ENCODE measurements at places on chromosomes 3 and 15.

DNA sequence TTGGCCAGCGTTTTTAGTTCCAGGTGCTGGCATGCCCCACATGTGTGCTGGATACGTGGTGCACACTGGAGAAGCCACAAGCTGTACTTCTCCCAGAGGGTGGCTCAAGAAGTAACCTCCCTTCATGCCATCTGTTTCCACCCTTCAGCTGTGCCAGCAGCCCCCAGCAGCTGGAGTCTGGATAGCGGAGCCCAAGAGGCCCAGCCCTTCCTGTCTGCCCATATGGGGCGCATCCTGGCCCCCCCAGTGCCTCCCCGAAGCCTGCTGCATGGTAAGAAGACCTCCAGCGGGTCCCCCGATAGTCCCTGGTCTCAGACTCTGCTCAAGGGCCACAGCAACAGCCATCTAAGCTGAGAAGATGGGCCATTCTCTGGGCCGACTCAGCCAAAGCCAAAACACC is 5.8 kb upstream of the MANF start:
- DNase-seq: no peak

- no peak for DNase-seq
Measured at GRCh38 chr3:38210141-38210757, 44.9 kb downstream of the OXSR1 start.

DNA sequence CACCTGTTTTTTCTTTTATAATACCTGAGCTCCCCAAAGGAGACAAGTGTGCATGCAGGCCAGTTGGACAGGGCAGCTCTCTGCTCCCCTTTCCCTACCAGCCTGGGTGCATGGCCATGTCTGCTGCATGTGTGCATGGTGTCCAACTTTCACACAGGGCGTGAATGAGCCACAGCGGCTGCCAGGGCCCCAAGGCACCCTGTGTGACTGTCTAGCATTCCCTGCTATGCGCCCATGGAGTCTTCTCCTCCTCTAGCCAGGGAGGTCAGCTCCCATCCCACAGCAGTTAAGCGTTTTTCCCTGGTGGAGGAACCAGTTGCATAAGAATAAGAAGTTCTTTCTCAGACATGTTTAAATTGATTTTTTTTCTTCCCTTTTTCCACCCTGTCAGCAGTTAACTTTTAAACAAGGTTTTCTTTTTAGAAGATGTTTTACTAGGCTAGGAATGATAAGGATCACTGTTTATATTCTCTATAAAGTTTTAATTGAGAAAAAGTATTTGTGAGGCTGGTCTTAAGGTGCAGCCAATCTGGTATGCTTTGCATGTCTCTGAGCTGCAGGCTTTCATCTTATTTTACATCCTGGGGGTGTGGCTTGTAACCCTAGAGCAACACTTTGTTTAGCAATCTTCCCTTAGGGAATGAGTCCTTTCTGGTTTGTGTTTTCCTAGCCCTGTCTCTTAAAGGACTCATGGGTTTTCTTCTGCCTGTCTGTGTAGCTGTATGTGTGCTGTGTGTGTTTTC is 20.5 kb upstream of the OR5H1 start:
- DNase-seq: peak; percentile 8

GRCh38 chr15:81284256-81285031 is 39.5 kb downstream of the STARD5 start:
- DNase-seq: no peak

DNA sequence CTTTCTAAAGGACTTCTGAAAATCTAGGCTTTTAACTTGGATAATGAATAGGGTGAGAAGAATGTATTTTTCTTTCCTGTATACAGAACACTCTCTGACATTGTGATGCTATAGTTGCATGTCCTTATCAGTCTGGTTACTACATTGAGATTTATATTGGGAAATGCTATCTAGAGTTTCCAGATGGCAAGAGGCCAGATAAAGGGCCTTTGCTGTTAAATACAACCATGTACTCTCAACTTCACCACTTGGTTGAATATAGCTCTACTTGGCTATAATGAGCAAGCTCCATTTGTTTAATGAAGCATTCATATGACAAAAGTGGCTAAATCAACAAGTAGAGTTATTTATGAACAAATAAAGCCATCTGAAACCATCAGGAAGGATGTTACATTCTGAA is 91.0 kb downstream of the IGSF11 start:
- DNase-seq: no peak

DNA sequence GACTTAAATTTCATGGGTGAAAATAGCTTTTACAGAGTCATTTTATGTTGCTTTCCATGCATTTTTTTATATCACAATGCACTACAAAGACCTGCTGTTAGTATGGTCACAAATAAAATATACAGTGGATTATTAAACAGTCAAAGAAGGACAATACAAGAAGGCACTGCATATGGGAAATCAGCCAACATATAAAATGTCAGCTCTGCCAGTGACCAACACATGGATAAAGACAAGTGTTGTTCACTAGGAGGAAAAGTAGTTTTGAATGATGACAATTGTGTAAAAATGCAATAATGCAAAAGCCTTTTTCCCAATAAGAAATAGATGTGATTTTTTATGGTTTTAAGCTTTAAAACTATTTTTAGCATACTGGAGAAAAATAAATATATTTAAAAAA is 425.3 kb upstream of the CBLB start:
- no peak for DNase-seq

- DNase-seq: no peak
Measured at GRCh38 chr3:167814441-167814951, 79.0 kb downstream of the SERPINI1 start.

DNA sequence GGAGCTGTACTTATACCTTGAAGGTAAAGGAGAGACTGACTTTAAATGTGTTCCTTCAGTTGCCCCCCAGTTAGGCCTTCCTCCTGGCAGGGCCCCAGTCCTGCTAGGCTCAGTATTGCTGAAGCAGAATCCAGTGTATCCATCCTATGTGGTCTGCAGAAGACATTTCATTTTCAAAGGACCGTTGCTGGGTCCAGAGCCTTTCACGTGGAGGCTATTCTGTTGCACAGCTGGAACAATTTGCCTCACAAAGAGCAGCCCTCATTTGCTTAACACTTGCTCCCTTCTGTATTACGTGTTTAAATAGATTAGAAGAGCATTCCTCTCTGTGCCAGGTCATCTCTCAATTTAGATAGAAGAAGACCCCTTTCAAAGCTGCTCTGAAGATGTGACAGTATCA is 78.9 kb upstream of the CFAP20DC start:
- DNase-seq: no peak

- DNase-seq: no peak
Measured at GRCh38 chr3:69948246-69948862, 51.2 kb upstream of the SAMMSON start.

DNA sequence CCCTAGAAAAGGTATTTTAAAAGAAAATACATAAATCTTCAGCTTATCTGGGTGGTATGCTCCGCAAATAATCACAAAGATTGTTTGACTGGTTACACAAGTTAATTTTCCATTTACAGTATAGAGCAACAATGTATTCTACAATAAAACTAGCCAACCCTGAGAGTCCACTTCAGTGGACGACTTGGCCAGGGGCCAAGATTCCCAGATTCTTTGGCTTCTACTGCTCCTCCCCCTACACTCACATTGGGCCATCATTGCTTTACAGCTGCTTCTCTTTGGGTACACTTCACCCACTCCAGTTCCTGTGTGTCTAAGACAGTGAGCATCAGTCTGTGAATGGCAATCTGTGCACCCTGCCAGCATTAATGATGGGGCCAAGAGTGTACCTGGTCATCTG is 17.2 kb upstream of the PRICKLE2 start:
- no peak for DNase-seq

- no peak for DNase-seq
Measured at GRCh38 chr3:182533394-182533793, 259.9 kb upstream of the ATP11B start.

- DNase-seq: no peak
Measured at GRCh38 chr3:14481018-14481645, 59.0 kb downstream of the GRIP2 start.

GRCh38 chr3:37863949-37864822 is 2.5 kb downstream of the CTDSPL start:
- no peak for DNase-seq

GRCh38 chr3:10907262-10907661 is 85.3 kb upstream of the SLC6A1 start:
- DNase-seq: no peak

GRCh38 chr3:71090207-71090606 is 493.3 kb downstream of the FOXP1 start:
- DNase-seq: no peak

DNA sequence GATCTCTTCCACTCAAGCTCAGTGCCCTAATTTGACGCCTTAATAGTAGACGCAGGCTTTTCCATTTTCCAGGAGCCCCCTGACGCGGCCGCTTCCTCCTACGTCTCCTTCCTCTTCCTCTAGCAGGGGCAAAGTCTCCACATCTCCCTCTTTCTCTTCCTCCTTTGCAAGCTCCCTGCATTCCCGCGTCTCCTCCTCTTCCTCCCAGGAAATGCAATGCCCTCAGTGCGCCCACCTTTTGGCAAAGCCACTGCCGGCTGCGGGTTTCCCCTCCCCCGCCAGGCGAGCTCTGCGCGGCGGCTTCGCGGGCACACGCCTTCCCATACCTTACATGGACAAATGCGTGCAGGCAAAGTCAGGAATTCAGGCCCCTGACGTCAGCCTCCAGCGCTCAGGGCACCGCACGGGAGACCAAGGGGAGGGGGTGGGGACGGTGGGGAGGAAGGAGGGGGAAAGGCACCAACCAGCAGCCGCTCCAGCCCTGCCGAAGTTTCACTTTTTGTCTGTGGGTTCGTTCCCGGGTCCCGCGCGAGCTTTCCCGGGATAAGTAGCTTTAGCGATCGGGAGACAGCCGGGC is 432 bp upstream of the LPP start:
- DNase-seq: peak; percentile 80

DNA sequence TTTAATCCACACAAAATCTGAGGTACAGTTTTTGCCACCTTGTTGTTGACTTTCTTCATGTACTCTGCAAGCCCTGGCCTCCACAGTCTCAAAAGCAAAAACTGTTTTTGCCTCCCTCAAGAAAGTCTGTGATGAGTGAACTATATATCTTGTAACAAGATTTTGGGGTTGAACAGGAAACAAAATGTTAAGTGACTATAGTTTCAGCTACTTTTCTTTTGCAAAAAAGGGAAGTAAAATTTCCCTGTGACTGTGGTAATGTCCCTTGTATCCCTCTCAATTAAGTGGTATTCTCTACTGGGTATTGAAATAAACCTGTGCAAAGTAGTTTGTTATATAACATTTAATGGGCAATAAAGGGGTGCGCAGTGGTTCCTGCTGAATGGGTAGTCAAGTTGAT is 21.3 kb upstream of the SCAANT1 start:
- no peak for DNase-seq

DNA sequence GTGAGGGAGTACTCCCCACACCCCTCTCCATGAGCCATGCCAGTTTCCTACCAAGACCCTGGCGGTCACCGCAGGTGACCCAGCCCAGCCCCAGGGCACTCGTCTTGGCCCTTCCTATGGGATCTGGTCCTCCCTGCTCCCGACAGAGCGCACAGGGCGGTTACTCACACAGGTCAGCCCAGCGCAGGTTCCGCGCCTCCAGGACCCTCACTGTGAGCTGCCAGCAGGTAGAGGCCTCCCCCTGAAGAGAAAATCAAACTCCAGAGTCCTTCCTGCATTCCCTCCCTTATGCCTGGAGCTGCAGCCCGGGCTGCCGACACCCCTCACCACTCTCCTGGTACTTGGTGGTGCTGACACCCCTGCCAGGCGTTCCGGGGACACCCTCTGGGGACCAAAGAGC is 6.9 kb downstream of the PLA2G4D start:
- DNase-seq: no peak

DNA sequence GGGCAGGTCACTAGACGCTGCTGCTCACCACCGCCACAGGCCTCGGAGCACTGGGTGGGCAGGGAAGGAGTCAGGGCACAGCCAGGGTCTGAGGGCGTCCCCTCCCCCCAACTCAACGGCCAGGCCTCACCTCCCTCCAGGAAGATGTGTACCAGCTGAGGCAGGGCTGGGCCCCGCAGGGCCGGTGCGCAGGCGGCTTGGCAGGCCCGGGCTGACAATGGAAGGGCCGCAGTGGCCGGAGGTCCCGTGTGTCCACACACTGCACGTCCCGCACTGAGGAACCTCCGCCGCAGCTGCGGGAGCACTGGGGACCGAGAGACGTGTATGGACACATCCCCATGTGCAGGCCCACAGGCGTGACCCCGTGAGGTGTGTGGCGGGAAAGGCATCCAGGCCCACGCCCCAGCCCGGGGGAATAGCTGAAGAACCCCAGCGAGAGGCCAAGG is 47.4 kb downstream of the ADAMTS7 start:
- no peak for DNase-seq

GRCh38 chr3:66297900-66298299 is 77.1 kb downstream of the SLC25A26 start:
- DNase-seq: no peak

DNA sequence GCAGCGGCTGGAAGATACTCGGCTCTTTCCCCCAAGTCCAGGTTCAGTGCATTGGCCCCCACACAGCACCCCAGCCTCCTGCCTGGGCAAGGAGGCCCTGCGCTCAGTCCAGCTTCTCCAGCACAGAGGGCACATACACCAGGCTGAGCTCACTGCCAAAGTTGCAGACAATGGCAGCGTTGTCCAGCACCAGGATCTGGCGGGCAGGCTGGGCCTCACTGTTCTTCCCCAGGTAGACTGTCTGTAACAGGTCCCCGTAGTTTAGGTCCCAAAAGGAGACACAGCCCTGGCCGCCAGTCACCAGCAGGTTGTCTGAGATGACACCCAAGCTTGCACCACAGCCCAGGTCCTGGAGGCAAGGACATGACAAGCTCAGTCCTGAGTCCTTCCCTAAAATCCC is 32.9 kb downstream of the PTPN23 start:
- no peak for DNase-seq

- DNase-seq: no peak
Measured at GRCh38 chr3:37443363-37444035, 269.1 kb upstream of the LRRFIP2 start.

- no peak for DNase-seq
Measured at GRCh38 chr15:66388576-66388975, 1.9 kb downstream of the MAP2K1 start.

GRCh38 chr15:82585072-82585471 is 44.8 kb upstream of the RPS17 start:
- no peak for DNase-seq

DNA sequence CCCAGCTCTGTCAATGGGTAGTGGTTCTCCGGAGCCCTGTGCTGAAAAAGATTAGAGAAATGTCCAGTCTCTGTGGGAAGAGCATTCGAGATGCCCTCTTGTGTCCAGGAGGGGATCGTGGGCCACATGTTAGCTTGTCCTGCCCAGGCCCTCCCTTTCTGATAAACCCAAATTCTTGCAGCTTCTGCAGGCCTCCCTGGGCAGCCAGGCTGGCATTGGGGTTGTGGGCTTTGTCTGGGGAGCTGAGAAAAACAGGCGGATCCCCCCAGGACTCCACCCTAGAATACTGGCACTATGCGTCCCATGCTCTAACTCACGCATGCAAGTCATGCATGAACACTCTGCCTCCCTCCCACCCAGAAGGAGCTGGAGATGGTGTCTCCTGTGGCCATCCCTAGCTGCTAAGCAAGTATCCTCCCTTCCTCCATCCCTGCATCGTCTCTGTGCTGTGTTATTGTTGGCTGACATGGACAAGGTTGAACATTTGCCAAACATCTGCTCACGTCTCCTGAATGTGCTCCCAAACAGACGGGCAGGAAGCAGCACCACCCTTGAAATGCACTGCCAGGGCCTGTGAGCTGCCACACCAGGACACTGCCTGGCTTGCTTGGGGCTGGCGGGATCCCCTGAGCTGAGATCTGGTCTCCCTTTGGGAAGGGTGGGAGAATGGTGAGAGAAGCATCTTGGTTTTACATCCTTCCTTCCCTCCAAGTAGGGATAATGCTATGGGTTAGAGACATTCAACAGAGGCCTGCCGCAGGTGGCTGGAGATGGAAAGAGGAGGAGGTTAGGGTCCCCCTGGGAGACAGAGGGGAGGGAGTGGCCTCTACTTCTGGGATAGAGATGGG is 26.5 kb downstream of the CFAP161 start:
- DNase-seq: no peak

- no peak for DNase-seq
Measured at GRCh38 chr3:14902719-14903118, 44.7 kb upstream of the NR2C2 start.
